Glomerular endothelial cell (primary cell): ENCODE measurements at places on chromosomes 3 and 15. TPM values are rescaled to one million over a fixed set of nuclear protein-coding genes. Genes with fewer than 3 reads are reported as not detected.

GRCh38 chr3:143998266-143998665 is 26.6 kb downstream of the DIPK2A start:
- DNase-seq: no peak

DNA sequence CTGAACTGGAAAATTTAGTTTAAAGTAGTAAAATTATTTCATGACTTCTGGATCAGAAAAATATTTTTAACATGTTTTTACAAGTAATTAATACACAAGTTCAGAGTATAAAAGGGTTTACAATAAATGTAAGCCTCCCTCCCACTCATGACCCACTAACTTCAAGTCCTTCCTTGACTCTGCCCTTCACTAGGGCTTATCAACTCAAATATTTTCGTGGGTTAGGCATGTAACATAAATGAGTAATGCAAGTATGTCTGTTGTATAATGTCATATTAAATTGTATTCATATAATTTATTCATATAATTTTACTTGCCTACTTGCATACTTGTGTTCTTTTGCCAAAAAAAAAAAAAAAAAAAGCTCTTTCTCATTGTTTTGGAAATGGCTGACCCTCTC is 3.4 kb upstream of the OPA1 start:
- no peak for DNase-seq

GRCh38 chr3:78629544-78629943 is 1138.3 kb downstream of the ROBO1 start:
- DNase-seq: no peak

Gene IL5RA
- total RNA-seq: not detected in 2 replicates

DNA sequence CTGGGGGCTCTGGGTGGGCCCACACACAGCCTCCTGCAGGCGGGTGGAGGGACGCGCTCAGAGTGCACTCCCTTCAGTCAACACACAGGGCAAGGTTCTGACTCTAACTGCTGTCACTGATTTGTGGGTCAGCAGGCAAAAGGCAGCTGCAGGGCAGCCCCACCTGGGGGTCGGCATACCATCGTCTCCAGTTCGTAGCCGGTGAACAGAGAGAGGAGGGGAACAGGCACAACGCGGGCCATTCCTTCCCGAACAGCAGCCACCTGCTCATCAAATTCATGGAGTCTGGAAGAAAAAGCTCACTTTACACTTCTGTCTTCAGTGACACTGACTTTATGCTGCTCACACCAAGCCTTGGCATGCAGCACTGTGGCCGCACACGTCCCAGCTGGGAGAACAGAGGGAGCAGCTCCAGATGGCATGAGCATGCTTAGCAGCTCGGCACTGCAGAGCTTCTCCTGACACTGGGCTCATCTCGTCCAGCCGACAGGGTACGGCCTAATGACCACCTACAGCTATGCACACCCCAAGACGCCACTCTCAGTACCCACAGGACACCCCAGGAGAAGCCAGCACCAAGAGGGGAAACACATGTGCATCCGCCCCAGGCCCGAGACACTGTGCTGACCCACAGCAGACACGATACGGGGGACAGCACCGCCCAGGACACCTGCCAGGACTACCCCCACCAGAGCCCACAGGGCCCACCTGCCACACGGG is 14.4 kb upstream of the OCA2 start:
- no peak for DNase-seq
